ENCODE measurements at places on chromosomes 5 and 9.

- no peak for DNase-seq
These were observed 745.6 kb upstream of the ZNF608 start for GRCh38 chr5:125491986-125492492.

DNA sequence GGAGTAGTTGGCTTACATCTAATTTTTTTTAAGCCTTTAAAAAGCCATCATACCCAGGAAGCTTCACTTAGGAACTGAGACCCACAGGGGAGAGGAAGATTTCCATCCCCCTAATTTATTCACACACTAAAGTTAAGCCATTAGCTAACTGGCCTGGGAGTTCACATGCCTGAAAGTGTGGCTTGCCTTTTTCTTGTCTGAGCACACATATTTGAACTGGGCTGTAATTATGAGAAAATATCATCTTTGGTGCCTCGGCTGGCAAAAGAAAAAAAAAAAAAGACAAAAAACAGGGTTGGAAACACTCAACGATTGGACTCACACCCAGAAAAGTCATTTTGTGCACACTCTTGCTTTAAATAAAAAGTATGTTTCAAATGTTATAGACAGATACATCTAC is 847.3 kb downstream of the MAT2B start:
- DNase-seq: peak; percentile 52

GRCh38 chr9:17137566-17137965 is 2.7 kb downstream of the CNTLN start:
- no peak for DNase-seq

DNA sequence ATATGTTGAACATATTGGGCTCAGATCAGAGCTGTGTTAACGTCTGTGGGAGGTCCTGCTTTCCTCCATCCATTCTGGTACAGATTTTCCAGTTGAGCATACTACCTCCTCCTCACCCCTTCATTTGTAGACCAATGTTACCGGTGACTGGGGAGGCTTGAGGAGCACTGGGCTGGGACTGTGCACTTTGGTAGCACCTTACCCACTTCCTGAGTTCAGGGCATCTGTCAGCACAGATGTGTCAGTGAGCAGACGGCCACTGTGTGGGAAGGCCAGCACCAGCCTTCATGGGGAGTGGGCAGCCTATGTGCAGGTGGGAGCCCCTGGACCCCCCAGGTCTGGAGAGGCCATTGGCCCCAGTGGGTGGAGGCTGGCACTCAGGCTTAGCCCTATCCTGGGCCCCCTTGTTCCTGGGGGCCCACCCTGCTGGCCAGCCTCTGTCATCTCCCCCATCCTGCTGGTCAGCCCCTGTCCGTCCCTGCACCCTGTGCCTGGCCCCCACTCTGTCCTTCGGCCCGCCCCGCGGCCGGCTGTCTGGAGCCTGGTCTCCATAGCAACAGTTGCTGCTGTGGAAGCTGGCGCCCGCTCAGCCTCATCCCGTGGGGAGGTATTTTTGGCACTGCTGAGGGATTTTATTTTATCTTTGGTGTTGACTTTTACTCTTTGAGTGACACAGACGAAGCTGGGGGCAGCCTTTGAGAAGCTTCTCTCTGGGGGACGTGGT is 21.3 kb downstream of the WNK2 start:
- peak; percentile 6 for DNase-seq

DNA sequence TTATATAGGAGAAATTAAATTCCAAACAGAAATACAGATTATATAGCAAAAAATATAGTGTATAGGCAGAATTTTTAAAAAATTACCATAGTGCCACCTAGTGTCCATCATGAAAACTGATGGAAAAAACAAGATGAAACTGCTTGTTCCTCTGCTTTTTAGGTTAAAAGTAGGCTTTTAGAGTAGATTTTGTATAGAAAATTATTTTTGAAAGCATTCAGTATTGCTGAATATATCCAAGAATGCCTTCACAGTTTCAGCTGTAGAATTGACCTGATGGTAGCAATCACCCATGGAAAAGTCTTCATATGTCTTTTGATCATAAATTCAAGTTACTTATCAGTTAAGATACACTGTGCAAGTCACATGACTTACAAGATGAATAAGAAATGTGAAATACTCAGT is 19.7 kb downstream of the RIOK2 start:
- DNase-seq: no peak
